ENCODE measurements at places on chromosomes 13 and 19.

DNA sequence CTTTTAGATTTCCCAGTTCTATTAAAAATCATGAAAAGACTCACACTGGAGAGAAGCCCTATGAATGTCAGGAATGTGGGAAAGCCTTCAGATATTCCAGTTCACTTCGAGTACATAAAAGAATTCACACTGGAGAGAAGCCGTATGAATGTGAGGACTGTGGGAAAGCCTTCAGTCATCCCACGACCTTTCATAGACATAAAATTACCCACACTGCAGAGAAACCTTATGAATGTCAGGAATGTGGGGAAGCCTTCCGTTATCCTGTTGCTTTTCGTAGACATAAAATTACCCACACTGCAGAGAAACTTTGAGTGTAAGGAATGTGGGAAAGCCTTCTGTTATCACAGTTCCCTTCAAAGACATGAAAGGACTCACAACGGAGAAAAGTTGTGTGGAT lies 55.2 kb downstream of the ZNF627 start:
- no peak for DNase-seq

DNA sequence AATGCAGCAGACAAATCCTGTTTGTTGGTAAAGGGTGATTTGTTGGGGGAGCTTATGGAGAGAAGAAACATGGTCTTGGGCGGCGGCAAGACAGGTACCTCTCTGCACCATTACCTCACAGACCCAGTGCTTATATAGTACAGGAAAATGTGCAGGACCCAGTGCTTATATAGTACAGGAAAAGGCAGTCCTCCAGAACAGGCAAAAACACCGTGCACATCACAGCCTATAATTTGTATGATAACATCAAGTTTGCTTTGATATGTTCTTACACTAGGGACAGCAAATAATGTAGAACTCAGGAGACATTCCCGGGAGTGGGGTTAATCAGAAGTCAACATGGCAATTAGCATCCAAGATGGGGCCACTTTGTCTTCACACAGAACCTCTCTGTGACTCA lies 20.9 kb downstream of the VAV1 start:
- no peak for DNase-seq

- no peak for DNase-seq
Observed at GRCh38 chr19:39111593-39112199, 13.9 kb upstream of the PAK4 start.

GRCh38 chr13:101767131-101767530 lies 314.7 kb downstream of the ITGBL1 start:
- DNase-seq: peak; percentile 11

GRCh38 chr19:13079542-13079986 lies 23.1 kb downstream of the LYL1 start:
- DNase-seq: no peak

GRCh38 chr13:26585136-26585535 lies 27.7 kb downstream of the WASF3 start:
- no peak for DNase-seq

DNA sequence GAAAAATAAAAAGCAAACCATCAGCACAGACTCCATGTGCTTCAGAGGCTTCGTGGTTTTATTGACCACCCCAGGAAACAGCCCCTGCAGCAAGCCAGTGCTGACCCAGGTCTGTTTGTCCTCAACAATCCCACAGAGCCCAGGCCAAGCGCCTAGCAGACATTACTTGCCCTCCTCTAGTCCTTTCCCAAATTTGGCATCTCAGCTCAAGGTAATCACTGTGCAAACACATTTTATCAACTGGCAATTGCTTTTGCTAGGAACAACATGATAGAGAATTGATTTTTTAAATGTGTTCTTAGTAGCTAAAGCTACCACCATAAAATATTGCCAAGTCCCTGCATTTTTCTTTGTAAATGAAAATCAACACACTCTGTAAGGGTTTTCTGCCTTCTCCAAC lies 121.8 kb downstream of the STOML3 start:
- no peak for DNase-seq

DNA sequence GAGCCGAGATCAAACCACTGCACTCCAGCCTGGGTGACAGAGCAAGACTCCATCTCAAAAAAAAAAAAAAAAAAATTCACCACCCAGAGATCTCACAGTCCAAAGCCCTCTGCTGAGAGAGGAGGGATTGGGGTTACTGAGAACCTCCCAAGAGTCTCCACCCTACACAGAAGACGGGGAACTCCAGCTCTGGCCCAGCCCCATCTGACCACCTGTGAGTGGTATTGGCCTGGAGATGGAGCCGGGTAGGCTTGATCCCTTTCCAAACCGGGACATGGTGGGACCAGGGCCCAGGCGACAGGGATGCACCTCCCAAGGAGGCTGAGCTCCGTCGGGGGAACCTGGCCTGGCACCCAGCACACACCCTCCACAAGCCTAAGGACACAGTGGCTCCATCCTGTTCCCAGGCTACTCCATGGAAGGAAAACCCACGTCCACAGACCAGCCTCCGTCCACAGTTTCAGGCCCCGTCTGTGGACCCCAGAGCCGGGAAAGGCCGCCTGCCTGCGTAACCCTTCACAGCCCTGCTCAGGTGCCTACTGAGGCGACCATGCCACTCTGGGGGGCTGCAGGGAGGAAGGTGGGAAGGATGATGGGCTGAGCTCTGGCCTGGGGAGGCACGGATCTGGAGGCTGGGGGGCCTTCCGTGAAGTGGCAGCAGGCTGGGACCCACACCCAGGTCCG lies 1.8 kb downstream of the TMEM259 start:
- no peak for DNase-seq

GRCh38 chr19:39195755-39196154 lies 1.0 kb upstream of the NCCRP1 start:
- no peak for DNase-seq

DNA sequence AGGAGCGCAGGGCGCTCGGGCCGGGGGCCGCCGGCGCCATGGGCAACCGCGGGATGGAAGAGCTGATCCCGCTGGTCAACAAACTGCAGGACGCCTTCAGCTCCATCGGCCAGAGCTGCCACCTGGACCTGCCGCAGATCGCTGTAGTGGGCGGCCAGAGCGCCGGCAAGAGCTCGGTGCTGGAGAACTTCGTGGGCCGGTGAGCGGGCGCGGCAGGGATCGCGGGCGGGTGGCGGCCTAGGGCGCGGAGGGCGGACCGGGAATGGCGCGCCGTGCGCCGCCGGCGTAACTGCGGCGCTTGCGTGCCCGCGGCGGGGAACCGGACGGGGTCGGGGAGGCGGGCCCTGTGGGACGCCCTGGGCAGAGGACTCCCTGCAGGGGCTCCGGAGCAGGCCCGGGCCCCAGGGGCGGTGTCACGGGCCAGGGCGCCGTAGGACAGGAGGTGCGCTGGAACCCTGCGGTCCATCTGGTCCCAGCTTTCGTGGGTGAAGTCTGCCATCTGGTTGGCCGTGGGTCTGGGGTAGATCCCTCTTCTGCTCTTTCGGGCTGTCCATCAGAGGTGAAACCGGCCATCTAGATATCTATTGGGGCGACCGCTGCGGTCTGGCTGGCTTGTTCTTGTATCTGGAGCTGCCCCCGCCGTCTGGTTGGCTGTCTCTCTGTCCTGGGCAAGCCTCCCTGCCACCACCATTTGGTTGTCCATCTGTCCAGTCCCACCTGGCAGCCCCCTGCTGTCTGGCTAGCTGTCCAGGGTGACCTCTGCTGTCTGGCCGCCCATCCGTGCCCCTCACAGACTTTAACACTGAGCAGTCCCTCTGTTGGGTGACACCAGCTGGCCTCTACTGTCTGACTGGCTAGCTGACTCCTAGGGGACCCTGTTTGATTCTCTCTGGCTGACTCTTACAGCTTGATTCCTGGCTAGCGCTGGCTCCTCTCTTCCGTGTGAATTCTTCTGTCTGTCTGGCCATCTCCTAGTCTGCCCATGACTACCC lies 622 bp downstream of the DNM2 start:
- DNase-seq: peak; percentile 59

DNA sequence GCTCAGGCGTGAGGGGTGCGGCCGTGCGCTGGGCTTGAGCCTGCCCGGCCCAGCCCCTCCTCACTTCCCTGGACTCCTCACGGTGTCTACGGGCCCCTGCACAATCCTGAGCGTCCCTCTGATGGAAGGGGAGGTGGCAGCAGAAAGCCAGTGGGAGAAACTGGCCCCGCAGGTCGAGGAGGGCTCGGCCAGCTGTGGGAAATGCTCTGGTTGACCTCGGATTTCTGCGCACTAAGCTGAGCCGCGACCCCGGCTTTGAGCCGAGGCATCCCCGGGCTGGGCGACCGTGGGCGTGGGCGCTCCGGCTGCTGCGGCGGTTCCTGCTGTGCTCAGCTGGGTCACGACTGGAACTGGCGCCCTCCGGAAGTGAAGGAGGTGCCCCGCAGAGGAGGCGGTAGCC lies 70.1 kb downstream of the ZNF208 start:
- DNase-seq: no peak

GRCh38 chr13:94138831-94139230 lies 340.7 kb downstream of the DCT start:
- no peak for DNase-seq

GRCh38 chr13:48403151-48403631 lies 9.7 kb downstream of the LPAR6 start:
- DNase-seq: no peak

DNA sequence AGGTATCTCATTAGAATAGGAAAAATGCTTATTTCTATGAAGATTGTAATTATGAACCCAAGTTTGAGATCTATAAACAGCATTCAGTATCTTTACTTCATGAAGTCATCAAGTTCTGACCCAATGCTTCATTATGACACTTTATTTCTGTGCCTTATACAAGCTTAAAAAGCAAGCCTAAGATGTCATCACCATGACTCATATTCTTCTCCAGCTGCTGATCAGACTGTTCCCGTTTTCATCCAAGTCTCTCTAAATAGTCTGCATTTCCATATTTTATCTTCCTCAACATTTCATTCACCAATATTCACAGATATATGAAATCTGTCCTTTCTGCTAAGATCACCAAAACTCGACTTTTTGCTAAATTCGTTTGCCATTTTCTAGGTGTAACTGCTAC lies 1247.2 kb upstream of the PRR20A start:
- DNase-seq: no peak

GRCh38 chr19:43468354-43469159 lies 3.1 kb upstream of the LYPD3 start:
- DNase-seq: no peak

GRCh38 chr19:43534816-43535761 lies 2.1 kb downstream of the ZNF575 start:
- DNase-seq: peak; percentile 74

GRCh38 chr13:99959540-99960230 lies 11.9 kb downstream of the ZIC5 start:
- DNase-seq: no peak

GRCh38 chr13:75752826-75753225 lies 116.7 kb downstream of the LMO7 start:
- no peak for DNase-seq

GRCh38 chr19:18440415-18440877 lies 2.5 kb upstream of the ISYNA1 start:
- no peak for DNase-seq

DNA sequence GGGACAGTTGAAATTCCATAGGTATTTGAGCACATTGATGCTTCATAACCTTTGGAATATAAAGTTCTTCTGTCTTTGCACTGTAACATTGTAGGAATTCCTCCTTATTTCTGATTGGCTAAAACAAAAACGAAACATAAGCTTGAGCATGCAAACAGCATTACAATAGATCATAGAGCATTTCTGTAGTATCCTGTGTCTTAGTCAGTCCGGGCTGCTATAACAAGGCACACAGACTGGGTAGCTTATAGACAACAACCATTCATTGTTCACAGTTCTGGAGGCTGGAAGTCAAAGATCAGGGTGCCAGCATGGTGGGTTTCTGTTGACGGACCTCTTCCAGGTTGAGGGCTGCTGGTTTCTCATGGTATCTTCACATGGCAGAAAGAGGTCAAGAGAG lies 188.7 kb upstream of the SOX21 start:
- no peak for DNase-seq

DNA sequence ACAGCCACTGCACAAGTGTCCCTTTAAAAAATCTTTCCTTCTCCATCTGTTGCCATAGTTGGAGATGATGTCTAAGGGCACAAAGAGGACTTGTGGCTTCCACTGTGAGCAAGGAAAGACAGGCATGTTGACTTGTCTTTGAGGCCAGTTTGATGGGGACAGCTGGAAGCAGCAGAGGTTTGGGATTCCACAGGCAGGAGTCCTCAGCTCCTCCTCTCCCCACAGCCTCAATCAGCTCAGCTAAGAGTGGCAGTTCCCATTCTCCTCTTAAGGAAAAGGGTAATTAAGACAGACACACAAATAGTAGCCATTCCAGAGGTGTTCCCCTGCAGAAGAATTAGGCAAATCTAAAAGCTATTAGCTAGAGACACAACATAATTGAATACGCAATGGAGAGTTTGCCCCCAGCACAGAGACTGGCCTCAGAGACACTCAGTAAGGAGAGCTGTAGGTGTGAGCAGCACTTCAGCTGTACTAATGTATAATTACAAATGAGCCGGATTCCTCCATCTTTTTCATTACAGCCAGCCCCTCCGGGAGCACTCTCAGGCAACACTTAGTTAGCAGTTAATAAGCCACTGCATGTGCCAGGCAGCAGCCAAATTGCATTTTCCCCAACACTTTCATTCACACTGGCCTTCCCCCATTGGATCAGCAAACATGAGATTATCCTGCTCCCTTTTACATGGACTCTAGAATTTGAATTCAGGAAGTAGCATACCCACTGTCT lies 434.0 kb downstream of the FOXO1 start:
- no peak for DNase-seq

DNA sequence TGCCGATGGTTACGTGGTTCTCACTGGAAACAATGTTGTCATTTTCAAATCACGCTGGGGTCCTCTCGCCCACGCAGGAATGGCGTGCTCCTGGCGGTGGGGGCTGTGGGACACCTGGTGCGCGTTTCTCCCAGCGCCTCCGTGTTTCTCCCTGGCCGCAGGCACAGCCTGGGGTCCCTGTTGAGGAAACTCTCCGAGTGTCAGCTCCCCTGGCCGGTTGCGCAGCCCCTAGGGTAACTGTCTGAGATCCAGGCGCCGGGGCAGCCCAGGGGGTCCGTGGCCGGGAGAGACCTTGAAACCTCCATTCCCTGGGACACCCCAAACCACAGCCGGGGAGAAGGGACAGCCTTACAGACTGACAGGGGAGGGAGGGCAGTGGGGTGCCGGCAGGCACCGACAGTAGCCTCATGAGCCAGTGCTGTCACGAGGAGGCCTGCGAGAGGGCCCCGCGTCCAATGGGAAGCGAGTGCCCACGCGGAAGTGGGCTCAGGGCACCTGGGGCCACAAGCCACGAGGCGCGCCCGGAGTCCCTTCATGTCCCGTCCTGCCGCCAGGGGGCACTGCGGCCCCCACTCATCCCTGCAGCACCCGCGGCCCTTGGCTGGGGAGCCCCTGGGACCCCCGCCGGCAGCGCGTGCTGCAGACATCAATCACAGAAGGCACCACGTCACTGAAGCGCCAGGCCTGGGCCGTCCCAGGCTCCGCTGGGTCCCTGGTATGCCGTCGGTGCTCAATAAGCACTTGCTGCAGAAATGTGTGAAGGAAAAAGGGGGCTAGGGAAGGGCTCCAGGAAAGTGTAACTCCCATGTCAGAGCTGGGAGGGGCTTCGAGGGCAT lies 9.5 kb downstream of the ADAMTSL5 start:
- DNase-seq: peak; percentile 40

Data from head of caudate nucleus (tissue), 42 donors.